ENCODE measurements at places on chromosomes 1 and 21.

- peak; percentile 92 for DNase-seq
These were observed 75.7 kb downstream of the BCAR3 start for GRCh38 chr1:93605812-93606512.

- DNase-seq = peak; percentile 89
These were observed 36.7 kb upstream of the THEM4 start for GRCh38 chr1:151945725-151946722.

GRCh38 chr1:59384443-59384842, 87.5 kb downstream of the FGGY start:
- no peak for DNase-seq

DNA sequence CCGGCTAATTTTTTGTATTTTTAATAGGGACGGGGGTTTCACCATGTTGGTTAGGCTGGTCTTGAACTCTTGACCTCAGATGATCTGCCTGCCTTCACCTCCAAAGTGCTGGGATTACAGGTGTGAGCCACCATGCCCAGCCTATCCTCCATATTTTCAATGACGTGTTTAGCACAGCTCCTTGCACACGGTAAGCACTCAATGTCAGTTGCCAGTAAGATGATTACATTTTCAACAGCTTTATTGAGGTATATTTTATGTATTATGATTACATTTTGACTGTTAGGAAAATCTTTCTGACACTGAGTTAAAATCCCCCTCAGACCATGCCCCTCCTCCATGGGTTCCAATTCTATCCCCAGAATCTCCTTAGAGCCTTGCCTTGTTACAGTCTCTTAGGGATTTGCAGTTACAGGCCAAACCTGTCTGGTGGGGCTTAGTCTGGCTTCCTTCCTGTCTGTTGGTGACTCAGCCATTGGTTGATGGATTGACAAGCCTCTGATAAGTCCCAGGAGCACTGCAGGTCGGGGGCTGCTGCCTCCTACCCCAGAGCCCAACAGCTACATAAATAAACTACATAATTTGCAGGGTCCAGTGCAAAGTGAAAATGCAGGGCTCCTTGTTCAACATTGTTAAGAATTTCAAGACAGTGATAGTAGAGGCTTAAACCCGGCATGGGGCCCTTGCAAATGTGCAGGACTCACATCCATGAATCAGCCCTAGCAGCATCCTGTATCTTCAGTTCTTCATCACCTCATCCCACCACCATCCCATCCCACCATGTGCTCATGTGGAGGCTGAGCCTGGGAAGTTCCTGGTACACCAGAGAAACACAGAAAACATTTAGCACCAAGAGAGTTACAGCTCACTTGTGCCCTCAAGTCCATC, 23.4 kb downstream of the COA7 start:
- DNase-seq = no peak

GRCh38 chr21:21200103-21200938, 202.1 kb downstream of the NCAM2 start:
- peak; percentile 95 for DNase-seq

- DNase-seq = no peak
These were observed 72.9 kb downstream of the AGPAT3 start for GRCh38 chr21:43937891-43938309.

- no peak for DNase-seq
These were observed 11.7 kb upstream of the S100A11 start for GRCh38 chr1:152048416-152049009.

DNA sequence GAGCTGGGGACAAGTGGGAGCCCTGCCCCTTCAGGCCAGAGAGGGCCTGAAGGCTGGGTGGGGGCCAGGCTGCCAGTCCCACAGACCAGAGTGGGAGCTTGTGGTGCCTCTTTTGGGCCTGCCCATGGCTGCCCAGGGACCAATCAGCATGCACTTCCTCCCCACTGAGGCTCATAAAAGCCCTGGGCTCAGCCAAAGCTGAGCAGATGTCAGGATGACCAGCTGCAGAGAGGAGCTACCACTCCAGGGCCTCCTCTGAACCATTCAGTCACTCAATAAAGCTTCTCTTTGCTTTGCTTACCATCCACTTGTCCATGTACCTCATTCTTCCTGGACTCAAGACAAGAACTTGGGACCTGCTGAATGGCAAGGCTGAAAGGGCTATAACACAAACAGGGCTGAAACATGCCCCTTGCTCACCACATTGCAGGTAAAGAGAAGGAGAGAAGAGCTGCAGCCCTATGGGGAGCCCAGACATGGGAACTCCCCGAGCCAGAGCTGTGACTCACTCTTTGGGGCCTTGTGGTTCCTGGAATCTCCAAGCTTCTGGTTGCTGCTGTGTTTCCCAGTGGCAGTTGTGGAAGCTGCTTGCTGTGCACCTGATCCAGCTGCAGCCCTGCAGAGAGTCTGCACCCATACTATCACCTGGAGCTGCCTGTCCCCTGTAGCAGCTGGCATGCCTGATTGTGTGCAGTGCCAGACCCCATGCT, 82.0 kb downstream of the OLFML3 start:
- DNase-seq = no peak

DNA sequence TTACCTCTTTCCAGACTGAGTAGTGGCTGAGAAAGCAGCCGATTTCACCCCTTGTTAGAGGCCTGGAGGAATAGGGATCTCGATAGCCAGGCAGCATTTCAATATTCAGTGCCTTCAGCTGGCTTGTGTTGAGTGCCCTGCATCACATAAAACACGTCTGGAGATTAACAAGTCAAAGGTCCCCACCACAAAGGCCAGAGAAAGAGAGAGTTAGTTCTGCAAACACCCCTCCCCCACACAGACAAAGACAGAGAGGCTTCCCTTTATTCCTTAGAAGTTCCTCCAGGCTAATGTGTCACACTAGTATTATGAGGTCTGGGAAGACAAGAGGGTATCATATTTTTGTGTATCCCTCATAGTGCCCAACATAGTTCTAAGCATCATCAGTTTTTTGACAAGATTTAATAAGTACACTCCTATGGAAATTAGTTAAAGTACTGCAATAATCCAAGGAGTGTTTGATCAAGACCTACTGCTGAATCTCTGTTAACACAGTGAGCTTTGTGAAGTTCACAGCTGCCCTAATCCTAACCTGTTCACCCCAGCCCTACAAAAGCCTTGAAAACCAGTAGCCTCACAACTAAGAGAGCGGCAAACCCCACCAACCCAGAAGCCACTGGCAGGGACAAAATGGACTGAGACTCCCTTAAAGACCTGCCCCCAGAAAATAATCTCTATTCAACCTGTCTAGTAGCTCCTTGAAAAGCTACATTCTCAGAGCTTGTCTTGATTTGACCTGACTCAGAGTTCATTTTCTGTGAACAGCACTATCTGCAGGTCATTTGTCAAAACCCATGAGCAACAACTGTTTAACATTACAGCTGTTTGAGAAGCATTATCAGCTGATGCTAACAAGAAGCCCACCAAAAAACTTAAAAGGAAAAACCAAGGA, 91.9 kb downstream of the COLGALT2 start:
- DNase-seq = no peak

DNA sequence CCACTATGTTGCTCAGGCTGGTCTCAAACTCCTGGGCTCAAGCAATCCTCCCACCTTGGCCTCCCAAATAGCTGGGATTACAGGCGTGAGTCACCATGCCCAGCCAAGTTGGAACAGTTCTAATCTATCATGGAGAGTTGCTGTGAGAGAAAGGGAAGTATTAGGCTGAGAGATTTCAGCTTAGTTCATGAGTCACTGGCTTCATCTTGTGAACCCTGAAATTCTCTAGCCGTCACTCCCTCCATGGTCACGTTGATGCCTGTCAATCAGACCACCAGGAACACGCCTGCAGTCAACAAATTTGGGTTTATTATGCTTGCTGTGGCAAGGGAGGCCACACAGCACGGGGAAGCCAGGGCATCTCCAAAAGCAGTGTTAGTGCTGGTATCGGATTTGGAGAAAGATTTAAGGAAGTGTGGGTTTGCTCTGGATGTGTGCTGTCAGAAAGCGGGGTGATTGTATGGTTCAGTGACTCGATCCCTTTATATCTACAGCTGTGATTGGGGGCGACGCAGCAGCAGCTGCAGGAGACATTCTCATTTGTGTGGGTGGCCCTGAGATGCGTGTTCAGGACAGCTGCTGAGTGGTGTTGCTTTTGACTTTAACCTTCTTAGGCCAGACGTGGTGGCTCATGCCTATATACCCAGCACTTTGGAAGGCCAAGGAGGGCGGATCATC, 18.7 kb downstream of the UQCRHL start:
- DNase-seq = no peak

GRCh38 chr1:207691841-207692240, 46.9 kb downstream of the CR1L start:
- no peak for DNase-seq

GRCh38 chr1:224070521-224070920, 43.4 kb upstream of the FBXO28 start:
- DNase-seq = no peak

GRCh38 chr1:203338335-203339036, 12.4 kb downstream of the FMOD start:
- DNase-seq = peak; percentile 35

- DNase-seq = no peak
These were observed 933 bp downstream of the ANKRD34A start for GRCh38 chr1:145963265-145964019.

DNA sequence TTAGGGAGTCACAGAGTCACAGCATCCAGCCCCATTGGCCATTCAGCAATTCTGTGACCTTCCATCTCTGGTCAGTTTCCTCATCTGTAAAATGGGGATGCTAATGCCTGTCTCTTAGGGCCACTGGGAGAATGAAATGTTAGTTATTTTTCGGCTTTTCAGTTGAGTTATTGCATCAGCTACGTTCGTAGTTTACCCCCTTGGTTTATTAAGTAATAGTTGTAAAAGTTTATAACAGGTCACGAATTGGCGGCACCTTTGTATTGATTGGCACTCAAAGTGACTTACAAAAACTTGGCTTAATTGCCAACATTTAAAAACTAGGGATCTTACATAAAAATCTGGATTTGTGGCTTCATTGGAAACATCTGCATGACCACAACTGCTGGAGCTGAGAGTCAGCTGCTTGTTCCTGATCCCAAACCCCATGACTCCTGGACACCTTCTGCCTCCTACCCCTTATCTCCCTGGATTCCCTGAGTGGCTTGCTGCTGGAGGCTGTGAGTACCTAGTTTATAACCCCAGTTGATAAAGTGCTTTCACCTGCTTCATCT, 23.0 kb upstream of the SLC1A7 start:
- no peak for DNase-seq

- no peak for DNase-seq
These were observed 45.5 kb upstream of the RPL11 start for GRCh38 chr1:23646091-23646490.

DNA sequence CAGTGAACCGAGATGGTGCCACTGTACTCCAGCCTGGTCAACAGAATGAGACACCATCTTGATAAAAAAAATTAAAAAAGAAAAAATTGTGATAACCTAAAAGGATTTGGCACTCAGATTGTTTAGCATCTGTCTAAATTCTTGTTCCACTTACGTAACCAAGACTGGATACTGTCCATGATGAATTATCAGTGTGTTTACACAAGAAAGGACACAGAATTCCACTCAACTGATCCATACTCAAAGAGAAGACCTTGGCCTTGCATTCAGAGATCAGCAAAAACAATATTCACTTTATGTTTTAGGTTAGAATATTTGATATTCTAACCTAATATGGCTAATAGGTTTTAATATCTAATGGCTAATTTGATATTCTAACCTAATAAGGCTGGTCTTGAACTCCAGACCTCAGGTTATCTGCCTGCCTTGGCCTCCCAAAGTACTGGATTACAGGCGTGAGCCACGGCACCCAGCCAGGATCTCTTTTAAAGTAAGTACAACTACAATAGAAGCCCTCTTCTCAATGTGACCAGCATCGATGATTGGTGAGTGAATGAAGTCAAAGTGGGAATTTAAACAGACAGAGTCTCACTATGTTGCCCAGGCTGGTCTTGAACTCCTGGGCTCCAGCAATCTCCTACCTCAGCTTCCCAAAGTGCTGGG, 43.1 kb upstream of the COX20 start:
- DNase-seq = no peak

DNA sequence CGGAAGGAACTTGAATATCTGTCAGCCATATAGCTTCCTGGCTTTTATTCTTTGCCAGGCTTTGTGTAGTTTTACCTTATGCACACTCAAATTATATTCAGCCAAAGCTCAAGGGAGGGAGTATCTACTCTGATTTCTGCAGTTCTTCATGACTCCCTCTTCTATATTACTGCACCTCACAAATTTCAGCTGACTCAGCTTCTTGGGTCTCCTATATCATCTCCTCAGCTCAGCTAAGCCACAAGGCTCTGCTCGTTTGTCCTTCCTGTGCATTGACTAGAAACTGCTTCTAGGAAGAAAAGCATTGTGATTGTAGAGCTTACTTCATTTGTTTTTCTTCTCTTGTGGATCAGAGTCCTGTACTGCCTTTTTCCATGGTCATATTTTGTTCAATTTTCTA, 37.4 kb downstream of the BTBD8 start:
- DNase-seq = no peak

DNA sequence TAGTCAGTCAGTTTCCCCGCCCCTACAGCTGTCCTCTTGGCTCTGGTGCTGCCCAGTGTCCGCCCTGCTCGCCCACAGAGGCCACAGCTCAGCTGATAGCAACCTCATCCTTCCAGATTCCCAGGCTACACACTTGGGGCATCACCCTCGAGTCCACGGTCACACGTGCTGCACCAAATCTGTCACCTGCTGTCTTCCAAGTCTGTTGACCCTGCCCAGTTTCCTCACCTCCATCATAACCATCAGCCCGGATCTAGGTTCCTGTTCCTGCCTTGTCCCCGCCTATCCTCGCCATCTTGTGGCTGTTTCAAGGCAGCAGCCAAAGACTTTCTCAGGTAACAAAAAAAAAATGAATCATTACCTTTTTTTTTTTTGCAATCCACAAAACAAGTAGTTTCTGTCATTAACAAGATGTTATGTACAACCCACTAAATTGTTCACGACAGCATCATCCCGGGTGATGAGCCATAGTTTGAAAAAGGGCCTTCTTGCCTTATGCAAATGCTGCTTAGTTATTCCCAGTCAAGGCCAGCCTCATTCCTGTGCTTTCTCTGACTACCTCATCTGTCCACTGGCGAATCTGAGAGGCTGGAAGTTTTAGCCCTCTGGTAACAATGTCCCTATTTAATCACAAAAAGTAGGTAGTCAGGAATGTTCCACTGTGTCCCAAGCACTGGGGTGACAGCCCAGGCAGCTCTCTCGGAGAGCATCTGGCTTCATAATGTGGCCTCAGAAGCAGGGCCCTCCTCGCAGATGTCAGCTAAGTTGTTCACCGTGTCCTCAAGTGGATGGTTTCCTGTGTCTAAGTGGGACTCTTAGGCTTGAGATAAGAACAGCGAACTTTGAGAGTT, 4.9 kb upstream of the MIIP start:
- no peak for DNase-seq

- no peak for DNase-seq
These were observed 42.0 kb upstream of the PADI2 start for GRCh38 chr1:17161137-17161740.

GRCh38 chr1:193850745-193851144, 664.3 kb upstream of the B3GALT2 start:
- peak; percentile 5 for DNase-seq

- DNase-seq = no peak
These were observed 117.0 kb downstream of the NAV1 start for GRCh38 chr1:201655910-201656309.

DNA sequence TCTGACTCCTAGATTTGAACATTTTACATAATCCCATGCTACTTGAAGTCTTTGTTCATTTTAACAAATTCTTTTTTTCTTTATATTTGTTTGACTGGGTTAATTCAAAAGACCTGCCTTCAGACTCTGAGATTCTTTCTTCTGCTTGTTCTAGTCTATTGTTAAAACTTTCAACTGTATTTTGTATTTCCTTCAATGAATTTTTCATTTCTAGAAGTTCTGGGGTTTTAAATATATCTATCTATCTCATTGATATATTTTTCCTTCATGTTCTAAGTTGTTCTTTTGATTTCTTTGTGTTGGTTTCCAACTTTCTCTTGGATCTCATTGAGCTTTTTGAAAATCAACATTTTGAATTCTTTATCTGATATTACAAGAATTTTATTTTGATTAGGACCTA, 64.3 kb downstream of the HMCN1 start:
- no peak for DNase-seq
